ENCODE measurements at places on chromosomes 12 and 14. TPM values are rescaled to one million over a fixed set of nuclear protein-coding genes. Genes with fewer than 3 reads are reported as not detected.
A peak's percentile ranks its signal among the peaks of the same experiment; 100 is the strongest.

DNA sequence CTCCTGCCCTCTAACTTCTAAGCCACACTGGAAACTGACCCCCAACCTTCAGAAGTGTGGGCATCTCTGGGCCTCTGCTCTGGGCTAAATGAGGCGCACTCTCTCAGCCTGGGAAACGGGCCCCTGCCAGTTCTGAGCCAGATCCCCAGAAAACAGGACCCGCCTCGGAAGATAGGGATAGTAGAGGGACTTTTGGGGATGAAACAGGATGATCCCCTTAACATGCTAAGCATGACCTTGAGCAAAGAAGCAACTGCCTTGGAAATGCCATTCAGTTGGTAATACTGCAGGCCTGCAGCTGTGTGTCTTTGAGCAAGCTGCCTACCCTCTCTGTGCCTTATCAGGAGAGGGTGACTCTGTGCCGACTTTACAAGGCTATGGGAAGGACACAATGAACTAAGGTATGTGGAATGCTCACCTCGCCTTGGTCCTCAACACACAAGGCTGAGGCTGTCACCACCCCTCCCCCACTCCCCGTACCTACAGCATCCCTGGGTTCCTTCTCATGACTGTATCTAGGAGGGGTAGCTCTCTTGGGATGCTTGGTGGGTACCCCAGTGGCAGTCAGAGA, 54.0 kb downstream of the NCOR2 start:
- H3K36me3 ChIP-seq: peaks cover 4% of the 10 kb centered on the region
- no peak for DNase-seq
- peaks cover 11% of the 10 kb centered on the region for H3K27me3 ChIP-seq
- H3K4me1 ChIP-seq: peaks cover 36% of the 10 kb centered on the region
- no peak overlapping the region for H3K4me3 ChIP-seq

DNA sequence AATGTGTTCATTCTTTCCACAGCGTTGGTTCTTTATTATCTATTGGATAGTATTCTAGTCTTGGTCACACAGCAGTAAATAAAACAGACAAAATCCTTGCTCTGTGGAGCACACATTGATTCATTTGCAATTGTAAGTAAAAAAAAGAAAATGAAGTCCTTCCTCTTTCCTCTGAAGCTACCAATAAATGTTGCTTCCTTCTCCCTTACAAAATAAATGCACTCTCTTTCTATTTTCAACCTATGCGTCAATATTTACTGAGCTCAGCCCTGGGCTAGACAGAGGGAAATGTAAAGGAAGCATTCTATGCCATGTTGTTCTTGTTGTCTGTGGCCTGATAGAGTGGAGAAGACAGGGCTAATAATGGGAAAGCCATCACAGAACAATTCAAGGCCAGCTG, 2.9 kb downstream of the ABHD12B start:
- no peak overlapping the region for H3K4me3 ChIP-seq
- peaks cover 20% of the 10 kb centered on the region for H3K27me3 ChIP-seq
- H3K36me3 ChIP-seq: no peaks in the 10 kb centered on the region
- peaks cover 13% of the 10 kb centered on the region for H3K4me1 ChIP-seq

- no peak for DNase-seq
- H3K36me3 ChIP-seq: no peaks in the 10 kb centered on the region
- no peak overlapping the region for H3K4me3 ChIP-seq
- H3K27me3 ChIP-seq: no peaks in the 10 kb centered on the region
- no peak overlapping the region for H3K27ac ChIP-seq
Measured at GRCh38 chr14:82595466-82595865, 1061.8 kb upstream of the SEL1L start.

- H3K36me3 ChIP-seq: no peaks in the 10 kb centered on the region
- DNase-seq: no peak
- no peaks in the 10 kb centered on the region for H3K27me3 ChIP-seq
- peaks cover 8% of the 10 kb centered on the region for H3K4me1 ChIP-seq
Measured at GRCh38 chr12:125890971-125891370, 825.7 kb downstream of the AACS start.

- H3K27ac ChIP-seq: no peak overlapping the region
- no peak for DNase-seq
- no peak overlapping the region for H3K4me3 ChIP-seq
- H3K36me3 ChIP-seq: no peaks in the 10 kb centered on the region
Measured at GRCh38 chr12:65968889-65969509, 144.7 kb downstream of the HMGA2 start.

GRCh38 chr12:92439420-92439805, 263.4 kb upstream of the PLEKHG7 start:
- no peaks in the 10 kb centered on the region for H3K36me3 ChIP-seq
- peaks cover 3% of the 10 kb centered on the region for H3K27me3 ChIP-seq
- H3K4me1 ChIP-seq: no peaks in the 10 kb centered on the region
- no peak for DNase-seq
- no peak overlapping the region for H3K4me3 ChIP-seq
- H3K27ac ChIP-seq: no peak overlapping the region

GRCh38 chr14:62921466-62921865, 123.8 kb downstream of the KCNH5 start:
- H3K4me1 ChIP-seq: no peaks in the 10 kb centered on the region
- no peak overlapping the region for H3K27ac ChIP-seq
- no peaks in the 10 kb centered on the region for H3K27me3 ChIP-seq
- no peak for DNase-seq
- H3K36me3 ChIP-seq: no peaks in the 10 kb centered on the region

DNA sequence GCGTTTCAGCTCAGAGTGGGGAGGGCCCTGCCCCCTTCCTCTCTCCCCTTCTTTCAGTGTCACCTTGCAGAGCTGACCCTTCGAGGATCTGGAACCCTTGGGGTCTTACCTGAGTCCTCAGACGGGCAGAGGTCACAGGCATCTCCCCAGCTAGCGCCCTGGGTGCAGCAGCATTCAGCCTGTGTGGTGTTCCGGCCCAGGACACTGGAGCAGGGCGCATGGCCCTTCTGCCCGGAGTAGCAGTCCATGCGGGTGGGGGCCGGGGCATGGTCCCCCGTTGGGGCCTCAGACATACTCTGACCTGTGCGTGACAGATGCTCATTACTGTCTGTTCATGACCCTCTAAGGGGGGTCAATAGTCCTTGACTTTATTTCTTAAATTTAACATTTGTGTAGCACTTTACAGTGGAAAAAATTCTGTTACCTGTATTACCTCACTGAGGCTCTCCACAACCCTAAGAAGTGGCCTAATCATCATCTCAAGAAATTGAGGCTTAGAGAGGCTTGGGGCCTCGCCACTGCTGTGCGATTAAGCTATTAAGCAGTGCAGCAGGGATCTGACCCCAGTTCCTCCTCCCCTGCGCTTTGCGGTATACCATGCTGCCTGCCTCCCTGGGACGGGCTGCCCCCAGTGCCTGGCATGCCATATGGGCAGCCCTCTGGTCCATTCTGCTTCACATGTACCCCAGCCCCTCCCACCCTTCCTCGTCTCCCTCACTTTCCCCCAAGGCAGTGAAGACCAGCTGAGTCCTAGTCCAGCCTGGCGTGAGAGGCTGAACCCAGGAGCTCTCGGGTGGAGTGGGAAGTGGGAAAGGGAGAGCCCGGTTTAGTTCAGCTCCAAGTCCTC, 11.5 kb downstream of the ISCA2 start:
- no peaks in the 10 kb centered on the region for H3K36me3 ChIP-seq
- H3K4me1 ChIP-seq: peaks cover 13% of the 10 kb centered on the region
- peak; percentile 9 for DNase-seq
- no peak overlapping the region for H3K27ac ChIP-seq
- H3K27me3 ChIP-seq: peaks cover 9% of the 10 kb centered on the region
- H3K4me3 ChIP-seq: no peak overlapping the region

GRCh38 chr12:46547421-46548354, 175.1 kb upstream of the SLC38A2 start:
- H3K36me3 ChIP-seq: peaks cover 5% of the 10 kb centered on the region
- H3K27me3 ChIP-seq: peaks cover 6% of the 10 kb centered on the region
- peaks cover 2% of the 10 kb centered on the region for H3K4me1 ChIP-seq
- H3K27ac ChIP-seq: no peak overlapping the region
- DNase-seq: no peak

DNA sequence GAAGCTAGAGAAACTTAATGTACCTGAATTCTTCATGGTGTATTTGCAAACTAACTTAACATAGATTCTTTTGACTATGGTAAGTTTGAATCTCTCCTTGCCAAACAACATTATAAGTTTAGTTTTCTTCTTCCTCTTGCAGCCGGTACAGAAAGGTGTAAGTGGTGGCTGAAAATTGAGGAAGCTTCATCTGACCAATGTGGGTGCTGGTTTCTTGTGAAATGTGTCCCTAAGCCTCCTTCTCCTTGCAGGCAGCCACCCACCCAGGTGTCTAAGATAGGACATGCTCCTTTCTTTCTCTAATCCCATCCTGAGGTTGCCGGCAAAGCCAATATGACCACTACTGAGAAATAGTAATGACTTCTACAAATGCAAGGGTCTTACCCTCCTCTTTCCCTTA, 20.6 kb downstream of the GSG1 start:
- no peaks in the 10 kb centered on the region for H3K4me1 ChIP-seq
- peaks cover 15% of the 10 kb centered on the region for H3K36me3 ChIP-seq
- no peak overlapping the region for H3K4me3 ChIP-seq

DNA sequence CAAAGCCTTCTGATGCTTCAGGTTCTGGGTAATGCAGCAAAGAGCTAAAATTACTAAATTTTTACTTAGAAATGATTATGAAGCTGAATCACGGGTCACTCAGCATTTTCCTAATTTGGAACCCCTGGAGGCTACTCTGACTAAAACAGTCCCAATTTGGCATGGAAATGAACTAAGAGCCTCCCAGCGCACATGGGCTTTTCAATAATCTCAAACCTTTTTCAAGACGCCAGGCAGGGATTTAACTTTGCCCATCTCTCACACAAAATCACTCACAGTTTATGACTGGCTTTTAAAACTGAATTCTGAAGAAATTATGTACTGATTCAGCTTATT, 68.3 kb downstream of the LLPH start:
- no peak overlapping the region for H3K4me3 ChIP-seq
- no peak for DNase-seq
- peaks cover 4% of the 10 kb centered on the region for H3K27me3 ChIP-seq
- H3K36me3 ChIP-seq: no peaks in the 10 kb centered on the region
- peaks cover 37% of the 10 kb centered on the region for H3K4me1 ChIP-seq

DNA sequence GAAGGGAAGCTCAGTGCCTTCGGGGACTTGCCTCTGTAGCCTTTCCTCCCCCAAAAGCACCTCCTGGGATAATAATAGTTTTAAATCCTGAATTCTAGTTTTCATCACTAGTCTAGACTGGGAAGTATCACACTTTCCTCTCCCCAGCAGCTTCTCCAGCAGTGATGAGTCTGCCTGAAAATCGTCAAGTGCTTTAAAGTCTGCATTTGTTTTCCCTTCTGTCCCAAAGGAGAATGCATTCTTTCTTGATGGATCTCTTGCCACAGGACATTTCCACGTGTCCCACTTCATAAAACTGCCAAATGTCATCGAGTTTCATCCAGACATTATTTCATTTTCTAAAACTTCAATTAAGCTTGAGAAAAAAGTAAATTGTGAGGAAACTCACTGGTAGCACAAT, 15.0 kb downstream of the CSRP2 start:
- H3K4me1 ChIP-seq: peaks cover 32% of the 10 kb centered on the region
- DNase-seq: no peak
- no peaks in the 10 kb centered on the region for H3K27me3 ChIP-seq
- H3K4me3 ChIP-seq: no peak overlapping the region
- H3K27ac ChIP-seq: no peak overlapping the region

Gene GLIPR1L2
- total RNA-seq: not detected

Gene DIO2
- total RNA-seq: 1.5 TPM

Gene ING4
- 76.9 TPM for total RNA-seq

Gene TAS2R7
- total RNA-seq: 0.39 TPM

Gene SLC10A1
- not detected for total RNA-seq

Gene USP30
- total RNA-seq: 14.4 TPM

Gene CSAD
- total RNA-seq: 34.5 TPM

Gene PLXNC1
- total RNA-seq: 4.9 TPM

Gene ANO6
- 35.9 TPM for total RNA-seq

Measured in glutamatergic neuron (in vitro differentiated cells).